Vagina (tissue), 2 donors: ENCODE measurements at places on chromosomes 16 and 17. TPM values are rescaled to one million over a fixed set of nuclear protein-coding genes. Genes with fewer than 3 reads are reported as not detected.

- DNase-seq: no peak
Measured at GRCh38 chr16:11264155-11264832, 4.8 kb downstream of the TNP2 start.

DNA sequence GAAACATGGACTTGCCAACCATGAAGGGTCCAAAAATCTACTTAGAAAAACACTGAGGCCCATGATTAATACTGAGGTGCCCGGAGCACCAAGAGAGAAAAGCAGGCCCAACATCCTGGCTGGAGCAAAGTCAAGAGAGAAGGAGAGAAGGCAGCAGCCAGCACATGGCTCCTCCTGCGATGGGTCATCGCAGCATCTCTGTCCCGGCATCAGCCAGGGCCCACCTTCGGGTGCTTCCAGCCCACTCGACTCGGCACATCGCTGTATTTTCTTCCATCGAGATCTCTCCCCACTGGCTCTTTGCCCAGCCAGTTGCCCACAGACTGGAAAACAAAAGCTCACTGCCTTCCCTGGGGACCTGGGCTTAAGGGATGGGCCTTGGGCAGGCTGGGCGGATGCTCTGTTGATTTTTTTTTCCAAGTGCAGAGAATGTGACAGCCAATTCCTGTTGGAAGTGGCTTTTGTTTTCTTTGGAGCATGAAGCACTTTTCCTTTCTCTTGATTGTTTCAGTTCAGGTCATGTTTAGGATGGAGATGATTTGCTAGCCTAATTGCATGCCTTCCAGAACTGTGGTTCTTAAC is 58.1 kb downstream of the CYB5B start:
- DNase-seq: no peak

- DNase-seq: peak; percentile 77
Measured at GRCh38 chr16:57567691-57568090, 25.2 kb downstream of the ADGRG5 start.

DNA sequence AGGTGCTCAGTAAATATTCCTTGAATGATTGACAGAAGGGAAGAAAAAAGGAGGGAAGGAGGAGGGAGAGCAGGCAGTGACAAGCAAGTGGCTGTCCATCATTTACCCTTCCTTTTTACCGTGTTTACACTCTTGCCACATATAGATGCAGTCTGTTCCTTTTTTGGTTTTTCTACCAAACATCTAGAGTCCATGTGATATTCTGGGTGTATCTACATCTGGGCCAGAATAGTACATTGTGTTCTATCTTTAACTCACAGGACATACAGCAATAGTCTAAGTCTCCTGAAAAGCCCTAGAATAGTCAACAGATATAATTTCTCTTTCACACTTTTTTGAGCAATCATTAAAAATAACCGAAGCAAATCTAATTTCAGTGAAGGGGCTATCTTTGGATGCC is 33.5 kb downstream of the KCNJ2 start:
- DNase-seq: no peak

GRCh38 chr16:11138769-11139325 is 117.2 kb downstream of the SOCS1 start:
- DNase-seq: no peak

- no peak for DNase-seq
Measured at GRCh38 chr17:76261421-76262215, 3.5 kb upstream of the UBALD2 start.

Gene ZNF500
- total RNA-seq: 11.0 TPM
